Mesenteric fat pad (tissue), 1 donor: ENCODE measurements at places on chromosomes 5 and 9. TPM values are rescaled to one million over a fixed set of nuclear protein-coding genes. Genes with fewer than 3 reads are reported as not detected.

DNA sequence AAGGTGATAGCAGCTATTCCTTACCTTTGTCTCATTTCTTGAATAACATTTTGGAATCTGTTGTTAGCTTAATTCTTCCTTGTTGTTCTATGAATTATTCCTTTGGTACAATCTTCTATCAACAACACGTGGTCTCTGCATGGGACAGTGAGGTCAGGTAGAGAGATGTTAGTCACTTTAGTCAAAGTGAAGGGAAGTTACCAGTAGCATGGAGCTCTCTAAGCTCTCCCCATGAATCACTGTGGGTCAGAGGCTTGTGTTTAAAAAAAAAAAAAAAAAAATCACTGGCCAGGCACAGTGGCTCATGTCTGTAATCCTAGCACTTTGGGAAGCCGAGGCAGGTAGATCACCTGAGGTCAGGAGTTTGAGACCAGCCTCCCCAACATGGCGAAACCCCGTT, 116.0 kb downstream of the GOLPH3 start:
- no peak for DNase-seq

DNA sequence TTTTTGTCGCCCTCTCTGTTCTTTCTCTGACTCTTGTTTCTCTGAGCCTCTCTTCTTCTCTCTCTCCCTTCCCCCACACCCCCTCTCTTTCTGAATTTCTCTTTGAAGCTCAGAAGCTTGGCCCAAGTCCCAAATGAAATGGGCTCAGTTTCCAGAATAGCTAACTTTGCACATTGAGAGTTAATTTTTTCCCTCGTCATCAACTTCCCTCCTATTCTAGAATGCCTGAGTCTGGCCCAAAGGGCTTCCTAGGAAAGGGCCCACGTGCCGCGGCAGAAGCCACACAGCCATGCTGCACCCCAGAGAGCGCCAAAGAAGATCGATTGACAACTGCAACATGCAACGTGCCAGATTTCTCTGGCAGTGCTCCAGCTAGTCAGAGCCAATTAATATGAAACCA, 588.8 kb upstream of the KLF4 start:
- DNase-seq = no peak

The MRPS27 gene
- 41.1 TPM for total RNA-seq

The DBH gene
- total RNA-seq = not detected

GRCh38 chr9:72786948-72787347, 165.9 kb downstream of the ALDH1A1 start:
- DNase-seq = no peak

The RGS7BP gene
- 0.93 TPM for total RNA-seq

The PCDHGB3 gene
- total RNA-seq = 2.7 TPM

DNA sequence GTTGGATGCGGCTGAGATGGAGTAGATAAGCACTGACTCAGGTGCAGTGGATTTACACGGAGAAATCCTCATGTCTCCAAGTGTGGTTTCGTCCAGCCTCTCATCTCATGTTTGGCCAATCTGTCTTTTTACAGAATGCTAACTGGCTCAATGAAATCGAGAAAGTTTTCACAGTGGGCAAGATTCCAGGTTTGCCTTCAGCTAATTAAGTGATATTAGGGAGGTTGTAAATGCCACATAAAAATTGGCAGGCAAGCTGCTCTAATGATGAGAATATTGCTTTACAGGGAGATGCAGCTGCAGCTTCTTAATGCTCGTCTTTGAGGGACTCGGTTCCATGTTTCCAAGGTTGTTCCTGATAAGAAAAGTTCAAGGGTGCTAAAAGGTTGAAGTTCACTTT, 23.7 kb downstream of the BARHL1 start:
- no peak for DNase-seq

- no peak for DNase-seq
Observed at GRCh38 chr5:33556330-33557328, 115.9 kb downstream of the TARS1 start.

The GABRA6 gene
- total RNA-seq = not detected

DNA sequence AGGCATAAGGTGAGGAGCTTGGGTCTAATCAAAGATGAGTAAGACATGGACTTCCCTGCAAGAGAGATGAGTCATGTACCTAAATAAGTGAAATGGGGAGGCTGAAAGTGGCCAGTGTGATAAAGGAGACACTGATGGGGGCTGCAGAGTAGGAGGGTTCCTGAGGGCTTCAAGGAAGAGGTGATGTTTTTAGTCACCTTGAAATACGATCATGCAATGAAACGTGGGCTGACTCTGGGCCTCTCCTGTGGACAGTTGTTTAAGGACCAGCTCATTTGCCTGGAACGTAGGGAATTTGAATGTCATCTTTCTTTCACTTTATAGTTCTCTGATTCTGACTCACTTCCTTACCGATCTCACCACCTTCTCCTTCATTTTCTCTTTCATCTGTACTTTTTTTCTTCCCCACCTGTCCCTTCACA, 49.6 kb upstream of the CPLX2 start:
- no peak for DNase-seq

GRCh38 chr5:155631116-155631515, 617.6 kb downstream of the KIF4B start:
- no peak for DNase-seq

DNA sequence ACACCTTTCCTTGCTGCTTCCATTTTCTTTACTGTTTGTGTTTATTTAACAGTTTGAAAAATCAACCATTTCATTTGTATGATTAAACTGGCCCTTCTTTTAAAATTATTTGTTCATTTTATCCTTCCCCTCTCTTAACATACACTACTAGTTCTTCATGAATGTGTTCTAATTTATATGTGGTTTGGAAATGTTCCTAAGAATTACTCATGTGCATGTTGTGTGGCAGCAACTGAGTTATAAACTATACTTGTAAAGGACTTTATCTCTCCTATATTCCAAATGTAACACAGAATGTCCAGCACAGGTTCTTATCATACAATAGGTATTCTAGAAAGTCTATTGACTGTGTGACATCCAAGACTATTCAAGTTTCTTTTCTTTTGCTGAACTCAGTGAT, 358.2 kb upstream of the MEF2C start:
- no peak for DNase-seq

The SGCD gene
- total RNA-seq = 3.9 TPM

The INSYN2B gene
- 0.84 TPM for total RNA-seq

The AMBP gene
- not detected for total RNA-seq

DNA sequence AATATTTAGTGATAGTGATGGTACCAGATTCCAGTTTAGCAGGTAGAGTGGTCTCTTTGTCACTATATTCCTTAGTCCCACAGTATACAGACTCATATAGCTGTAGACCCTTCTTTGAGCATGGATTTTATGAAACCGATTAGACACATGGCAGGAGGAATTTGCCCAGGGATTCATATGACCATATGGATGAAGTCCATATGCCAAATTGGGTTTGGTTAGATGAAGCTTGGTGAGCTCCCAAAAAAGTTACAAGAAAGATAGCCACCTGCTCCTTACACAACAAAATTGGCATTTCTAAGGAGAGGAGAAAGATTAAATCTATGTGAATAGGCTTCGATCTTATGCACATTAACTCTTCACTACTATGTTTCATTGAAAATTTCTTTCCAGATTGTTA, 211.4 kb downstream of the CWC27 start:
- DNase-seq = no peak

The ZNF454 gene
- total RNA-seq = 1.8 TPM

- DNase-seq = no peak
Observed at GRCh38 chr5:80054682-80055081, 19.5 kb downstream of the THBS4 start.

DNA sequence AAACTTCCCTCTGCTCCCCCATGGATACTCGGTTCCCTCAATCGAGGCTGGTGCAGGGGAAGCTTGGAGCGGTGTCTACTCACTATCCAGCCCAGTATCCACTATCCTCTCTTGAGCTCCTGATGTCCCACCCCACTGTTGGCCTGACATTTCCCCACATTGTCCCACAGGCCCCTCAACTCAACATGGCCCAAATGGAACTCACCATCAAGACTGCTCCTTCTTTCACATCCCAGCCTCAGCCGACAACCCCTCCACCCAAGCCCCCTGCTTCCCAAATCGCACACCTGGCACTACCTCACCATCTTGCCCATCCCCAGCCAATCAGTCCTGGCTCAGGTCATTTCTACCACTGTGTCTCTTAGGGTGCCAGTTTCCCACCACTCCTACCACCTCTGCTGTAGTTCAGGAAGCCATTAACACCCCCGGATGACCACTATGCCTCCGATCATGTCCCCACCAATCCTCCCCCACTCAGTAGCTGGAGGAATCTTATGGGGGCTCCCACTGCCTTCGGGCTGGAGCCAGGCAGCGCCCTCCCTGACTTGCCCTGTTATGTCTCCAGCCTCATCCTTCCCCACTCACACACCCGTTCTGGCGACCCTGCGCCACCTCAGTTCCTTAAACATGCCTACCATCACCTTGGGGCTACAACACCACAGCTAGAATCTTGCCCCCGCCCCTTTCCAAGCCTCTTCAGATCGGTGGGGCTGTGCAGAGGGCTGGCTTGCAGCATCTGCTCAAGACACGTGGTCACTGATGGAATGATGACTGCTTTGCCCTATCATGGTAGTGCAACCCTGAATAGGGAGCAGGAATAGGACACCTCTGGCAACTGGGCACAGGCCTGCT, 273.6 kb downstream of the FSTL4 start:
- DNase-seq = peak; percentile 65

- DNase-seq = peak; percentile 81
Observed at GRCh38 chr9:136058084-136058483, 37.0 kb downstream of the NACC2 start.

DNA sequence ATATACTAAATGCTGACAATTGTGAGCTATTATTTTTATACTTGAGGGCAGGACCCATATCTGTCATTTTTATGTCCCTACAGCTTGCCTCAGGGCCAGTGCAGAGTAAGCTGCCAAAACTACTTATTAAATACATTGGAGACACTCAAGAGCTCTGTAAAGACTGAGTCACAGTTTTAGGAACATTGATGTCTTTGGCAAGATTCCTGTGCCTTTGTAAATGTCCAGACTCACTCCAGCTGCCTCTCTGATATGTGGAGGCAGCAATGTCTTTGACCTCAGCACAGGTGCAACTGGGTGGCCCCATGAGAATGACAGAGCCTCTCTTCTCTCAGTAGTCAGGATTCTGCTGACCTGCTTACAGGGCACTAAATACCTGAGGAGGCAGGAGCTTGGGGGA, 363.2 kb downstream of the OSTF1 start:
- DNase-seq = no peak

The SH3TC2 gene
- total RNA-seq = 0.64 TPM

- DNase-seq = no peak
Observed at GRCh38 chr9:80605793-80606192, 1034.0 kb downstream of the TLE4 start.

GRCh38 chr9:116002624-116003023, 151.0 kb upstream of the PAPPA start:
- no peak for DNase-seq

The KCNIP1 gene
- not detected for total RNA-seq

DNA sequence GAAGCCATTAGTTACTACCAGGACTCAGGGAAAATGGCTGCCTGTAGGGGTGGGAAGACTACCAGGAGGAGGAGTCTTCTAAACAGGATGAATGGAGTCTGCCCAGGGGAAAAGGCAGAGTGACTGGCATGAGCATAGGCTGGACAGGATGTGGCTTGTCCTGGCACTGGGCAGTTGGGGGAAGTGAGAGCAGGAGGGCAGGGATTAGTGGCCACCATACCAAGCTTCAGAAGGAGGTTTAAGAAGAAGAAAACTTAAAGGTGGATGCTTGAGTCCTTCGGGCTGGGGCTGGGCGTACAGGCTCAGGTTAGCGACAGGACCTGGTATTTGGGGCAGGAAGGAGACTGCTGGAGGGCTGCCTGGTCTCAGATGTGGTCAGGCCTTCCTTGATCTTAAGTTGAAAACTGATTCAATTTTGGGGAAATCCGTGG, 5.0 kb upstream of the NSD1 start:
- DNase-seq = peak; percentile 69

DNA sequence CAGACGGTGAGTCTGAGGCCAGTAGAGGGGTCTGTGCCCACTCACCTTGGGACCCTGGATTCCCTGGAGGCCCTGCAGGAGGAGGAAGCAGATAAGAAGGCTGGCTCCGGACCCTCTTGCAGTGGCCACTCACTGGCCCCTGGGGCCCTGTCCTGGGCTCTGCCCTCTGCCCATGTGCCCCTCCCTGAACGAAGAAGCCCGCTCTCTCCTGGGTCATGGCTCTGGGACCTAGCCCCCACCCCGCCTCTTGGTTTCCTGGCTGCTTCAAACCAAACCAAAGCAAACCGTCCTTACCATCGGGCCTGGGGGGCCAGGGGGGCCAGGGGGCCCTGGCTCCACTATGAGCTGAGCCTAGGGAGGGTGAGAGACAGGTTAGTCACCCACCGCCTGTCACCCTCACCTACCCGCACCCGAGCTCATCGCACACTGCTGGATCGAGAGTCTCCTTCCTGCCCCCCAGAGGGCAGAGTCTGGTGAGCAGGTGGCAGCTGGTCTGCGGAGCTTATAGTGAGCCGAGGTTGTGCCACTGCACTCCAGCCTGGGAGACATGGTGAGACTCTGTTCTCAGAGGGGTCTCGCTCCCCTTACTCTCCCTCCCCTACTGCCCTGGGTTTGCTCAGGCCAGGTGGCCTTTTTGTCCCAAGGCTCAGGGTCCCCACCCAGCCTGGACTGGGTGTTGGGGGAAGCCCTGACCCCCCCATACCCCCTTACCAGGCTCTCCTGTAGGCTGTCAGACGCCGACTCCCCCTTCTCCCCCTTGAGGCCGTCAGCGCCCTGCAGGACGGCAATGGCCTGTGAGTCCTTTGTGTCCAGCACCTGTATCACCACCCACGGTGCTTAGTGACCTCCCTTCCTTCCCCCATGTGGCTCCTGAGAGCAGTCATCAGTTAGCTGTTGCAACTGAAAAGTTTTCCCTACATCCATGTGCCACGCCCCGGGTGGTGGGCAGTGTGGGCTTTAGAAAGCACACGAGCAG, 15.2 kb upstream of the PHYKPL start:
- DNase-seq = no peak

The AOPEP gene
- 28.7 TPM for total RNA-seq

GRCh38 chr9:16750553-16750952, 119.9 kb downstream of the BNC2 start:
- DNase-seq = no peak

The SH3GLB2 gene
- 43.2 TPM for total RNA-seq
